ENCODE measurements at places on chromosomes 6 and 20. TPM values are rescaled to one million over a fixed set of nuclear protein-coding genes. Genes with fewer than 3 reads are reported as not detected.
A peak's percentile ranks its signal among the peaks of the same experiment; 100 is the strongest.

- no peak for DNase-seq
Observed at GRCh38 chr6:5173810-5174209, 86.9 kb downstream of the LYRM4 start.

- no peak for DNase-seq
Observed at GRCh38 chr6:6597682-6598081, 9.2 kb downstream of the LY86 start.

DNA sequence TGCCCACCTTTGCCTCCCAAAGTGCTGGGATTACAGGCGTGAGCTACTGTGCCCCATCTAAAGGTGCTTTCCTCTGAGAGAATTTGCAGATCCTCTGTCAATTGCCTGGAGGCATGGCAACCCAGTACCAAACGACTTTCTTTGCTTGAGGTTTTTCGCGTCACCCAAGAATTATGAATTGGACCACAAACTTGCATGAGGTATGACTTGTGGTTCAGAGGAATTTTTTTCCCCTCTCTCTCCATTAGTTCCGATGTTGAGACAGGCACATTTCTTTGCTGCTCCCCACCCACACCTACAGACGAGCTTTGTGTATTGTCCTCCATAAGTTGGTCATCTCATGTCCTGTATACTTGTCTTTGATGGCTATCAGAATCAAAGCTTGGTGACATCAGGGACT, 11.8 kb upstream of the SCAF8 start:
- DNase-seq = no peak

- DNase-seq = no peak
Observed at GRCh38 chr20:1939270-1939595, 44.0 kb downstream of the SIRPA start.

DNA sequence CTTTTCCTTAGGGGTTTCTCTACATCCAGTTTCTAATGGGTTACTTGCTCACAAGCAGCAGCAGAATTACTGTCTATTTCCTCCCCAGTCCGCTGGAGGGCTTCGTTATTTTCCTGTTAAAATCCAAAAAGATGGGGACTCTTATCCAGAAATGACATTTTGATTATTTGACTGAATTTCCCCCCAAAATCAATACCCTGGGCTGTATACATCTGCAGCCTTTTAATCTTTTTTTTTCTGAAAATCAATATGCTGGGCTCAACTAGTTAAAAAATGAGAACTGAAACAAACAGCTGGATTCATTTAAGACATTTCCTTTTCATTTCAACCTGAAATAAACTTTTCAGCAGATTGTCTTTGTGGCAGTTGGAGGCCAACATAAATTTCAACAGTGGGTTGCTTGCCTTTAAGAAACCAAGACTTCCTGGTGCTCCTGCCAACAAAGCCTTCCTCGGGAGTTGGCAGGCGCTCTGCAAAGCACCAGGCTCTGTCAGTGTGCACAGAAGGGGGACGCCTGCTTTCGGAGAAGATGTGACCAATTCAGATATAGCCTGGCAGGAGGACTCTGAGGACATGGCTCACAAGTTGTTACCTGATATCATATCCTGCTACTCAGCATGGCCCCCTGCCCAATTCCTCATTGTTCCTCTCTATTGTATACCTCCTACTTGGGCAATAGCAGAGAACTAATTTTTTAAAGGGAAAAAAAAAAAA, 204.7 kb upstream of the ARG1 start:
- DNase-seq = no peak

GRCh38 chr6:107308677-107309076, 150.7 kb downstream of the PDSS2 start:
- no peak for DNase-seq

GRCh38 chr20:37328149-37328945, 17.6 kb upstream of the SRC start:
- no peak for DNase-seq

- DNase-seq = no peak
Observed at GRCh38 chr20:47256668-47257236, 99.7 kb downstream of the ZMYND8 start.

DNA sequence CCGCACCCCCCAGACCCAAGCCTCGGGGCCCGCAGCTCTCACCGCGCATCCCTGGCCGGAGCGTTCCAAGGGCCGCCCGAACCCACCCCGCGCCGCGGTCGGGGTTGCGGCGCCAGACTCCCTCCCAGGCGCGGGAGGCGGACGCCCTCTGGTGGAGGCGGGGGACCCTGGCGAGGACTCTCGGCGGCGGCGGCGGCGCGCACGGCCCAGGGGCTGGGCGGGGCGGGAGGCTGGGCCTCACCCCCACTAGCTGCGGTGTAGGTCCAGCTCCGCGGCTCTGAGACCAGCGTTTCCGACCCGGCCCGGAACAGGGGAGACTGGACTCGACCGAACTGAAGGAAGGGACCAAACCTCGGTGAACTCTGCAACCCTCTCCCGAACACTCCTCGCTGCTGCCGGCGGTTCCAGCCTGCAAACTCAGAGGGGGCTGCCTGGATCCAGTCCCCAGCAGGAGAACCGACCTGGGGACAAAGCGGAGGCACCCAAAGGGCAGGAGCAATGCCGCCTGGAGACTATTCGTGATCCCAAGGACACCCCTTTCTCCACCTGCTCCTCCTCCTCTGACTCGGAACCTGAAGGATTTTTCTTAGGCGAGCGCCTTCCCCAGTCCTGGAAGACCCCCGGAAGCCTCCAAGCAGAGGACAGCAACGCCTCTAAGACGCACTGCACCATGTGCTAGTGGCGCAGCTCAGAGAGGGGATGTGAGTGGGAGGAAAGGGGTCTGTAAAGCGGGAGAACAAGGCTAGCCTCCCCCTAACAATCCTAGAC, 859 bp upstream of the TOMM6 start:
- peak; percentile 81 for DNase-seq

DNA sequence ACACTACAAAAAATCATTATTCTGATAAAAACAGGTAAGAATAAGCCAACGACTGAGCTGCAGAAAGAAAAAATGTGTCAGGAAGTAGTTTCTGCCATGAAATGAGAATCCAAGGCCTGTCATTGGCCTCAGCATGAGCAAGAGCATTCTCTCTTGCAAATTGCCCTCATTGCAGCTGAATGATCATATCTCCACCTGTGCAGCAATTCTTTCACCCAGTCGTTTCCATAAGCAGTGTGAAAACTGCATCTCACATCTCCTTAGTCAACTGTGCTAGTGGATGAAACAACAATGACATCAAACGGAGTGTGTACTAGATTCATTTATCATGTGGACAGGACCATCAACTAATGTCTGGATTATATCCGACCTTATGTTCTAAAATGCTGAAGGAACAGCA, 88.2 kb upstream of the STXBP5 start:
- DNase-seq = no peak

- no peak for DNase-seq
Observed at GRCh38 chr6:27237089-27237803, 10.3 kb upstream of the PRSS16 start.

DNA sequence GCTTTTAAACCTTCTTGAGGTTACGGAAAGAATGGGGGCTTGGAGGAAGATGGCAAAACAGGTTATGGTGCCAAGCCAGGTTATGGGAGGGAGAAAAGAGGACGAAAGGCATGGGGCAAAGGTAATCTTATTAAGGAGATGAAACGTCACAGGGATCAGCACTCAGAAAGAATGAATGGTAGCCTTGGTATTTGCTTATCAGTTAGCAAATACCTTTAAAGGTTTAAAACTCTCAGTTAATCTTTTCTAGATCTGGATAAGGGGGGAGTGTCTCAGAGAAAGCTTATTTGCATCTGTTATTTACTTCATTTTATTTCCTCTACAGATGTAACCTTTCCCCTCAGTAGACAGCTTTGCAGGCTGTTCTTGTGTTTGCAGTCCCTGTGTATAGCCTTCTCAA, 55.5 kb upstream of the EEF1E1 start:
- DNase-seq = no peak

DNA sequence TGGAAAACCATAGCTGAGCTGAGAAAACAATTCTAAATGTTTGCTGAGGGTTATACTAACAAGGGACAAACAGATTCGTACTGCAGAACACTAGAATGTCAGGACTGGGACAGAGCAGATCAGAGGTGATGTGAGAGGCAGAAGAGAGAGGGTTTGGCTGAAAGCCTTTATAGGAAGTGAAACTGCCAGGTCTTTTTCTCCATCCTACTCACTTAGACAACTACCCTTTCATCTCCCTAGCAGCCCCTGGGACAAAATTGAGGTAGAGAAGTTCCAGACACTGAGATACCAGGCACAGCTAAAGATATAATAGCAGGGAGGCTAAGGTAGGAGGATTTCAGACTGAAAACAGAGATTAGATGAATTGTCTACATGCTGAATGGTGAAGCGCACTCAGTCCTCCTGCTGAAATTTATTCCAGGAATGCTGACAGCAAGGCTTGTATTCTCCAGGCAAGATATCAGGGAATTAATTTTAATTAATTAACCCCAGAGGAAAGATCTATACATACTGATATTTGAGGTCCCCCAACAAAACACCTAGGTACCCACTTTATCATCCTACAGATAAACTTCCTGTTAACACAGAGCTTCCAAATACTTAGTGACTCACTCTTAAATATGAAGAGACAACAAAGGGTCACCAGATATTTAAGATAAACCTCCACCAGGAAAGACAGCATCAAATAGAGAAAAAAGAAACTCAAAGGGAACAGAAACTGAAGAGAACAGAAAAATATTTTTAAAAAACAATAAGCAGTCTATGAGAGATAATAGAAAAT, 12.6 kb upstream of the EIF2S2 start:
- DNase-seq = no peak

- no peak for DNase-seq
Observed at GRCh38 chr6:27748661-27749060, 163.5 kb downstream of the OR2B2 start.

The PRICKLE4 gene
- 6.2 TPM for total RNA-seq

The NMBR gene
- total RNA-seq = not detected

The PHACTR1 gene
- total RNA-seq = 0.13 TPM

The ATP9A gene
- total RNA-seq = 24.6 TPM

The SCRT2 gene
- total RNA-seq = not detected
